Type B pancreatic cell (in vitro differentiated cells): ENCODE measurements at places on chromosomes 12 and 14.

DNA sequence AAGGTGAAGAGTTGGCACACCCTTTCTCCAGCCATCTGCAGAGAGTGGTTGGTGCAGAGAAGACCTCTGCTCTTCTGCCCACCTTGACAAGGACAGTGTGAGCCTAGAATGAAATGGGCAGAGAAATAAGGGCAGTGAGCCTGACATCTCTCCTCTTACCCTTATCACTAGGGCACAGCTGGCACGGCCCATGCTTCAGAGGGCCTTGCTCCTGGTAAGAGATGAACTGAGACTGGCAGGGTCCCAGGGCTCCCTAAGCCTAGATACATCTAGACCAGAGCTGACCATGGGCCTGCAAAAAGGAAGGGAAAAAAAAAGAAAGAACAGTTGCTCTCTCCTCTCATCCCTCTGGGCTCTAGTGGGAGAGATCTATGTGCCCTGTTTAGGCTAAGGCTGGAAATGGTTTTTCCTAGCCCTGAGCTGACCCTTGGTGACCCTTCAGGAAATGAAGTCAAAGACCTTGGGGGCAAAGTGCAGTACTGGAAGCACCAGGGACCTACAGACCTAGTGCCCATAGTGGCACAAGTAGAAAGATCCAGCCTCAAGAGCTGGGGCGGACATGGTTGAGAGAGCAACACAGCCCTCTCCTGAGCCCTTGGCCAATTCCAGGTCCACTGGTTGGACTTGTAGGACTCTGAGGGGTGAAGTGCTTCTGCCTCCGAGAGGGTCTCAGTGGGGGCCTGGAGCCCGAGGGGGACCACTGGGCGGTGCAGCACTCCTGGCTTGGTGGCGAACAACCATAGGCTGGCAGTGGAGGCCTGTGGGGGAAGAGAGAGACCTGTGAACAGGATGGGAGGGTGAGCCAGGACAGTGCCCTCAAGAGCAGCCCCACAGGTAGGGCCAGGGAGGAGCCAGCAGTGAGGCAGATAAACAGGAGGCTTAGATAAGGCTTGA lies 22.0 kb downstream of the PRPF40B start:
- no peak for DNase-seq

DNA sequence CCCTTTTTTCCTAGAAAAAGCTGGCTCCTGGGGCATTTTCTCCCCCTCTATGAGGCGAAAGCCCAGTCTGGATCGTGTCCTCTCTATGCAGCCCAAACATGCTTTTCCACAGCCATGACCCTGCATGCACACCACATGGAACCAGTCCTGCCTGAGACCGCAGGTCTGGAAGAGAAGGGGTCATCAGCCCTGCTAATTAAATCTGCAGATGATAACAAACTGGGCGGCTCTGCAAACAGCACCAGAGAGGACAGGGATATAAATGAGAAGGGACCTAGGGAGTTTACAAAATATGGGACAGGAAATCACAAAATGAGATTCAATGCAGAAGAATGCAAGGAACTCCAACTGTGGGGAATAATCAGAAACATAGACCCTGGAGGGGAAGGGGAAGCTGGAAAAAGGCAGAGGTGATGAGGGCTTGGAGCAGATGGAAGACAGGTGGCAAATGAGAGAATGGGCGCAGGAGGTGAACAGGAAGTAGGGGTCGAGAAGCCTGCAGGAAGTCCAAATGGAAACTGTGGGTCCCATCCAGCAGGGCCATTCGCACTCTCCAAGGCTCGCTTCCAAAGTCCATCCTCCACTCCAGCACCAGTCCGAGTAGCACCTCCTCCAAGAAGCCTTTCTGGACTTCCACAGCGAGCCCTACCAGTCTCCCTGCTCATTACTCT lies 76.3 kb downstream of the ANO2 start:
- no peak for DNase-seq

- peak; percentile 49 for DNase-seq
Observed at GRCh38 chr14:76769636-76770292, 8.5 kb downstream of the VASH1 start.

DNA sequence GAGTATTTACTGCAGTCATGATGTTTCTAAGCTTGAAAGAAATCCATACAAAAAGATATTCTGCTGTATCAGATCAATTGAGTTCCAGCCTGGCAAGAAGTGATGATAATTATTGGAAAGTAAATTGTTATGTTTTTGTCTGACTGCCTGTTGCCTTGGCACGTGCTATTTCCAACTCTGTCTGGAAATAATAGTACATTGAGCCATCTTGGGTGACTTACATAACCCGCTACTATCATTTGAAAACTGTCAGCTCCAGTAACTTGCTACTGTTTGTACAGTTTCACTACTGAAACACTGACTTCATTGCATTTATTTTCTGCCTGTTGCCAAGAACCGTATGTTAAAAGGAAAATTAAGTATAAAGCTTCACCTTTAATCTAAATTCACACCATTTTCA lies 318.6 kb downstream of the ITPR2 start:
- DNase-seq, result no peak

DNA sequence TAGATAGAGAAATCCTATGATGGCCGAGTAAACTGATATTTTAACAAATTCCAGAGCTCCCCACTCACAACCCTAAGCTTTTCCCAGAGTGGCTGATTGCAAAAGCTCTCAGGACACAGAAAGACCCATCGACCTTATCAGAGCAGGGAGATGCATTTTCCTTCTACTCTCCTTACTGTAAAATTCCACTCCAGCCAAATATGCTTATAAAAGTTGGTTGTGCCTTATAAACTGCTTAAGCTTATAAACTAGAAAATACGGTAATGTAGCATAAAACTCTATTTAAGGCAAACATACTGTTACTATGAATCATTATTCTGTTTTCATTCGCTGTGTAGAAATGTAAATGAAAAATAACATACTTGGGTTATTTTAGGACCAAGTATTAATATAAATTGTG lies 41.6 kb upstream of the TRHDE start:
- no peak for DNase-seq

- no peak for DNase-seq
Observed at GRCh38 chr12:45988264-45988663, 2.1 kb downstream of the SCAF11 start.

DNA sequence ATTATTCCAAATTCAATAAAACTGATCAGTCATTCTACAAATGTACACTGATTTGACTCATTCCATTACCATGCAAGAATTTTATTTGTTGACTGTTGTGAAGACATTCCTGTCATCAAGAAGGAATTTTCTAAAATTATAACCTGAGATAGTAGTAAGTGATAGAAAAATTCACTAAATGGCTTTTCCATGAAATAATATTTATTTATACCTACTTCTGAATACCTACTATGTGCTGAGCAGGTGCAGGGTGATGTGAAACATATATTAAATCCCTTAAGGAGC lies 841.7 kb downstream of the NRXN3 start:
- DNase-seq, result no peak

- no peak for DNase-seq
Observed at GRCh38 chr14:93703941-93704340, 84.3 kb downstream of the PRIMA1 start.

DNA sequence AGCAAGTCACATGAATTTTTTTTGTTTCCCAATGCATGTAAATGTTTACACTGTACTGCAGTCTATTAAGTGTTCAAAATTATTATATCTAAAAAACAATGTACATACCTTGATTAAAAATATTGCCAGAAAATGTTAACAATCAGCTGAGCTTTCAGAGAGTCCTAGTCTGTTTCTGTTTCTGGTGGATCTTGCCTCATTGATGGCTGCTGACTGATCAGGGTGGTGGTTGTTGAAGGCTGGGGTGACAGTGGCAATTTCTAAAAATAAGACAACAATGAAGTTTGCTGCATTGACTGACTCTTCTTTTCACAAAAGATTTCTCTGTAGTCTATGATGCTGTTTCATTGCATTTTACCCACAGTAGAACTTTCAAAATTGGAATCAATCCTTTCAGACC lies 16.6 kb upstream of the KLRD1 start:
- no peak for DNase-seq

DNA sequence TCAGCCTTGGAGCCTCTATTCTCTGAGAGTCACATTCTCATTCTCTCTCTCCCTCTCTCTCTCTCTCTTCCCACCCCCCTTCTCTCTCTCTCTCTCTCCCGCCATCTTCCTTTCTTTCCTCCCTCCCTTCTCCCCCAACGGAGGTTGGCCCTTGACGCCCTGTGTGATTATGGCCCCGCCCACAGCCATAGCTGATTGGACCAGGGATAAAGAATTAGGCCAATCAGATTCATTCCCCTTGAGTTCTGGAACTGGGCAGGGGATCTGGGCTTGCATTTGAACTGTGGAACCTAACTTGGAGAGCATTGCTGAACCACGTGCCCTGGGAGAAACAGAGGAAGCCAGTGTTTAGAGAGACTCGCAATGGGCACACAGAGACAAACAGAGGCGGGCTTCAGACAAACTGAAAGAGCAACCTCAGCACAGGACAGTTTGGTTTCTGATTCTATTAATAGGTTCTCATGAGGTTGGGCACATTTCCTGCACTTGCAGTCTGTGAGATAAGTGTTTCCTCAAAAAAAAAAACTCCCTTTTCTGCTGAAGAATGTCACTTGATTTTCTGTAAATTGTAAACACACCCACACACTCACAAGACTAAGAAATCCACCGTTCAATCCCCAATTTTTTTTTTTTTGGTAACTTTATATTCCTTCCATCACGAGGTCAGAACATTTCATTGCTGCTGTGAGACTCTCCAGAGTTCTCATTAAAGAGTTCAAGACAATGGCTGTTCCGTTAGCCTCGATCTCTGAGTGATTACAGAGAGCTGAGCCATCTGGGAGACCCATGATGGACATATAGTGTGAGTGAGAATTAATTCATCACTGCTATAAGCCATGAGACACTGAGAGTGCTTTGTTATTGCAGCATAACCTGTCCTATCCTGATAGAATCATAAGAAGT lies 3.5 kb upstream of the P2RX7 start:
- no peak for DNase-seq

DNA sequence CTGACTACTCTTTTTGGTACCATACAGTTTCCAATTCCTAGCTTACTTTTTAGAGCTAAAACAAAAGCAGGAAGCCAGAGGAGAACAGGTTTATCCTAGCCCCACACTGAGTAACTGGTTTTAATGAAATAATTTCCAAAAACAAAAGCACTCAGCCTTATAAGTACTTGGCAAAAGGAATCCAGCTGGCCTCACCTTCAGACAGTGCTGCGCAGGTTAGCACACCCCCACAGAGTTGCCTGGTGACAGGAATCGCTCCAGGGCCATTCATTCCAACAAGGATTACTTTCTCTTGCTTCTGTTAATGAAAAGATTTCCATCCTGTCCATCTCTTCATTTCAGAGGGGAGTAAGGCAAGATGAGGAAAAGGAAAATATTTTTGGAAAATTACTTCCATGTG lies 84.6 kb downstream of the SCFD1 start:
- no peak for DNase-seq

DNA sequence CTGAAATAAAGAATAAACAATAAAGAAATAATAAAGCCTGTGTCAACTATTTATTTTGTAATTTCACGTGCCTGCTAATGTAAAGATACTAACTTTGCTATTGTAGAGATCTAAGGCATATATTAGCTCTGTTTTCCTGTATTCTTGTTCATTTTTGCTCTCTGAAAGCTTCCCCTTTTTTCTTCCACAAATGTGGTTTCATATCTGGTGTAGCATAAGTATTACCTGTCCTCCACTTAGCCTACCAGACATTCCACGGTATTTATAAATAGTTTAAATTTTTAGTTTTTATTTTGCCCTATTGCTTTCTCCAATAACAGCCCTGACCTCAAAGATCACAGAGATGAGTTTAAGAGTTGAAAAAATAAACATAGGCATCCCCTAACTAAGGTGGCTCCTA lies 92.6 kb upstream of the ATP2B1 start:
- no peak for DNase-seq

GRCh38 chr12:121467638-121468498 lies 68.0 kb downstream of the RNF34 start:
- DNase-seq, result no peak

DNA sequence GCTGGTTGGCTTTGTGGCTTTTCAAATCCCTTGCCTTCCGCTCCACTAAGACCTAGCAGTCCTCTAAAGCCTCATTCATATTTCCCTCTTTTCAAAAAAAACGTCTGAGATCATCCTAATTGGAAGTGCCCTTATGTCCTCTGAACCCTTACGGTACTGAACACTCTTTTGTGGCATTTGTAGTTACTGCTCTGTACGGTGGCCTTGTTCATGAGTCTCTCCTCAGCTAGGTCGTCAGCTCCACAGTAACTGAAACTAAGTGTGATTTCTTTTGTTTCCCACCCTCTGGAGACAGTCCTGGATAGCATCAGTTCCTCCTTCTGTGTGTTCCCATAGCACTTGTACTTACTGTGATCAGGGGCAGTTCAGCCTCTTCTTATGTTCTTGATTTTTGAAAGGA lies 49.7 kb downstream of the DAAM1 start:
- no peak for DNase-seq

- DNase-seq, result no peak
Observed at GRCh38 chr12:54420766-54421144, 1.7 kb upstream of the ITGA5 start.

GRCh38 chr12:119446459-119446858 lies 111.9 kb downstream of the CCDC60 start:
- DNase-seq, result no peak

- no peak for DNase-seq
Observed at GRCh38 chr12:117646520-117646919, 285.1 kb upstream of the NOS1 start.

- DNase-seq, result no peak
Observed at GRCh38 chr14:80977221-80977620, 21.8 kb downstream of the TSHR start.

- DNase-seq, result no peak
Observed at GRCh38 chr12:44774815-44775411, 101.2 kb downstream of the NELL2 start.

DNA sequence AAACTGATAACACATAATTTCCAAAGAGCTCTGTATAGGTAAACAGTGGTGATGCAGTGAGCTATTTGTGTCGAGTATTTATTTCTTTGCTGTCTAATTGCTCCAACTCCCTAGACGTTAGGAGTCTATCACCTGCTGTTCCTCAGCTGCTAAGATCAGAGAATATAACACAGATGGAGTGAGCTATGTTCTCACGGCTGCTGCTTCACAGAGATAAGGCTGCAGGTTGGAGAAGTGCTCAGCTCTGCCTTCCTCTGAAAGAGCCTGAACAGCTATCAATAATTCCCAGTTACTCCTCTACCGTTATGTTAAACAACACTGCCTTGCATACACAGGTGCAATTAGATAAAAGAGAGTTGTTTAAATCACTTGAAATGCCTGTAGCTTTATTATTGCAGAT lies 103.2 kb upstream of the MDGA2 start:
- no peak for DNase-seq
